ENCODE measurements at places on chromosomes 4 and X. TPM values are rescaled to one million over a fixed set of nuclear protein-coding genes. Genes with fewer than 3 reads are reported as not detected.

Gene KIAA1210
- total RNA-seq: not detected

Gene GLA
- total RNA-seq: 89.1 TPM

DNA sequence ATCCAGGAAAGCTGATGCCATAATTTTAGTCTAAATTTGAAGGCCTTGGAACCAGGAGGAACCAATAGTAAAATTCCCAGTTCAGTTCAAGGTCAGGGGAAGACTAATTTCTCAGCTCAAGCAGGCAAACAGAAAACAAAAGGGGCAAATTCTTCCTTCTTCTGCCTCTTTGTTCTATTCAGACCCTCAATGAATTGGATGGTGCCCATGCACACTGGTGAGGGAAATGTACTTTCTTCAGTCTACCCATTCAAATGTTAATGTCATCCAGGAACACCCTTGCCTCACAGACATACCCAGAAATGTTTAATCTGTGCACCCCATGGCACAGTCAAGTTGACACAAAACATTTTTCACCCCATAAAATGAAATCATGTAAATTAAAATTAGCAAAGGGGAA is 1851.2 kb upstream of the ADGRL3 start:
- no peak overlapping the region for H3K4me3 ChIP-seq
- H3K4me1 ChIP-seq: no peaks in the 10 kb centered on the region
- H3K27ac ChIP-seq: no peak overlapping the region
- H3K27me3 ChIP-seq: no peaks in the 10 kb centered on the region
- no peaks in the 10 kb centered on the region for H3K36me3 ChIP-seq

DNA sequence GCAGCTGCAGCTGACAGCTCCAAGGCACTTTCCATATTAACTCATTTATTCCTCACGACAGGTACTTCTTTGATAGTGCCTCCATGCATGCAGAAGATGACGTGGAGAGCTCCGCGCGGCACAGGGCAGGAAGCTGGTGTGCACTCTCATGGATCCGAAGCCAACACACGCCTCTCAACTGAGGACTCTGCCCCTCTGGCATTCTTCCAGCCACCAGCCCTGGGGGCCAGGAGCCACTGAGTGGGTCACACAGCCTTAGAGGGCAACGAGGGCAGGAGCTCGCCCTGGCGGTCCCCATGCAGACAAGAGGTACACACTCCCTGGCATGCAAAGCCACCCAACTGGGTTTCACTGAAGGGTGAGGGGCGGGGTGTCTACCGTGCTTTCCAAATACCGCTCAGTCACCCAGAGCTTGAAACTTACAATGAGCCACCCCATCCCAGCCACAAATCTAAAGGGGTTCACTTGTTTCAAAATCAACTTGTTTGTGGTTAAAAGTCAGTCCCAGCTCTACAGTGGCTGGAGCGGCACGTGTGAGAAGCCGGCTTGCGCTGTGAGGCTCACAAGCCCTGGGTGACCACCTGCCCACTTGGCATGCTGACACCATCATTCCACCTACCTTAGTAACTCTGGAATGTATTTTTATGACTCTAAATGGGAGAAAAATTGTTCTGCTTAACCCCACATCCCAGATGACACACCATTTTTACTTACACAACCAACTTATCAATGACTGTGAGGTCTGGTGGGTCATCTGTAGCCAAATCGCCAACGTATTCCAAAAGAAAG is 16.2 kb downstream of the NOP14 start:
- peaks cover 92% of the 10 kb centered on the region for H3K36me3 ChIP-seq
- peaks cover 22% of the 10 kb centered on the region for H3K4me1 ChIP-seq
- no peaks in the 10 kb centered on the region for H3K27me3 ChIP-seq

DNA sequence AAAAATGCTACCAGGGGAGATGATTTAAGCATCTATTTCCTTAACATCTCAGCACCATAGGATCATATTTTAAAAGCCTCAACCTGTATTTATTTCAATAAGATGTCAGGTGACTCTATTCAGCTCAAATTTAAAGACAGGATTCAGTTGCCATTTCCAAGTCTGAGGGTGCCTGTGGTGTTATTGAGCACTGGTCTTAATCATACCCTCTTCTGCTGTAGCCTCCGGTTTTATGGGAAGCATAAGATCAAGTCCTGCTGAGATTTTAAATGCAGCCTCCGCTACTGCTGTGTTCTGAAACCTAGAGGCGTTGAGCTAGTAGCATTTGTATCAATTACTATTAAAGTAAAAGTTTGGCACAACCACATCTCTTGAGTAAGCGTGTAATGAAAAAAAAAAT is 185.7 kb upstream of the NWD2 start:
- no peak overlapping the region for H3K27ac ChIP-seq
- DNase-seq: no peak
- H3K27me3 ChIP-seq: no peaks in the 10 kb centered on the region
- no peaks in the 10 kb centered on the region for H3K4me1 ChIP-seq
